Cerebellar nuclear complex (tissue), 1 donor: ENCODE measurements at places on chromosomes 5 and 9.

DNA sequence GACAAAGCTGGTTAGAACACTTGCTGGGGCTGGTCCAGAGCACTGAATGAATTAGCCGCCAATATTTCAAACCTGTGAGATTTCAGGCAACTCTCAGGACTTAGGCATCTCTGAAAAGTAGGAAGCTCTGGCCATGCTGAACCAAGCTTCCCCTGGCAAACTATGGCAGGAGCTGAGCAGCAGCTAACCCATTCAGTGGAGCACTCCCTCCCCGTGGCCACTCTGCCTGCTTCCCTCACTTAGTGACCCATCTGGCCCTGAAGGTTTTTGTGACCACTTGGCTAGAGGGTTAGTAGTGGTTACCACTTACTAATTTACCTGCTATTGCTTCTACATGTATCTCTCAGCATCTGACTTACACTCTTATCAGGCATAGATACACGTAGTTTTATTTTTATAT is 25.5 kb downstream of the FOXI1 start:
- DNase-seq = no peak

DNA sequence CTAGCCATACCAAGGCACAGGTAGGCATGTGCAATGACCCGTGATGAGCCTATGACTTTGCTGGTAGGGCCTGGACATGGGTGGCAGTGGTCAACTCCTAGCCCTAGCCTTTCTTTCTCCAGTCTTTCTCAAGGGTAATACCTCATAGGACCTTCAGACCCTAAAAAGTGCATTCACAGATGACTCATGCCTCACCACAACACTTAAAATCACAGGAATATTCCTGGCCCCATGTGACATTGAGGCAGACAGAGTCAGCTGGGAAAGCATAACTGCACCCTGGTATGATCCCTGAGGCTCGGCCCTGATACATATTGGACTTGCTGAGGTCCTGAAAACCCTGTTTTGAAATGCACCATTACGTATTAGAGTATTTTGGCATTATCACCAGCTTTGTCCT is 449.5 kb downstream of the HINT1 start:
- no peak for DNase-seq

DNA sequence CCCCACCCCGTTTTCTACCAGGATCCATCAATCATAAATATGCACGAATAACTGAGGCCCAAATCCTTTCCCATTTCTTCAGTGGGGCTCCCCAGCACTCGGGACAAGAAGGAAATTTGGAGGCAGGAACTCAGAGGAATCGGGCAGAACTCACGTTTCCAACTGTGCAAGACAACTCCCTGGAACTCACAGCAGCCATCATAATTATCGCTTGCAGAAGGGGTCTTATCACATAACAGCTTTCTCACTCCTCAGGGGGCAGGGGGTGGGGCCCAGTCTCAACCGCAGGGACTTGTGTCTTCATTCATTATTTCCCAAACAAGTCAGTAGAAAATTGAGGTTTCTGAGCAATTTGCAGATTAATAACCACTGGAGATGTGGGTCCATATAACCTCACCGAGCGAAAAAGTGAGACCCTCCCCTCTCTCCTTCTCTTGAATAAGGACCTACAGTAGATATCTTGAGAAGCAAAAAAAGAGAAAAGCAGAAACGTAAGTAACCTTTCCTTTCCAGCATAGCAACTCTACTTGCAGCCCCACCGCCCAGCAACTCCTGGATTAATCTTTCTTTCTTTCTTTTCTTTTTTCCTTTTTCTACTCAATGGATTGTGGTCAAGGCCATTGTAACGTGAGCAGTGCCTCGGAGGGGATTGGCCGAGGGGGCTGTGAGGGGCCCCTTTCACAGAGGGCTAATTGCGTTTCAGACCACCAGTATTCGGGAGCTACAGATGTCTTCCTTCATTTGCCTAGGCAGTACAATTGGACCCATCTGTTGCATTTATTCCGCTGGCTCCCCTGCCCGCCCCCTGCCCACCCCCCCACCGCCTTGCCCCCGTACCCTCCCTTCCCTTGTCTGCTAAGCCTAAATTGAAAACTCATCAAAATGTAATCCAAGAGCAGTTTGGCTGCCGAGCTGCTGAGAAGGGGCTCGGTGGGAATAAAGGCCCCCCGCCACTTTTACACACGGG is 24.7 kb upstream of the TIFAB start:
- DNase-seq = no peak

DNA sequence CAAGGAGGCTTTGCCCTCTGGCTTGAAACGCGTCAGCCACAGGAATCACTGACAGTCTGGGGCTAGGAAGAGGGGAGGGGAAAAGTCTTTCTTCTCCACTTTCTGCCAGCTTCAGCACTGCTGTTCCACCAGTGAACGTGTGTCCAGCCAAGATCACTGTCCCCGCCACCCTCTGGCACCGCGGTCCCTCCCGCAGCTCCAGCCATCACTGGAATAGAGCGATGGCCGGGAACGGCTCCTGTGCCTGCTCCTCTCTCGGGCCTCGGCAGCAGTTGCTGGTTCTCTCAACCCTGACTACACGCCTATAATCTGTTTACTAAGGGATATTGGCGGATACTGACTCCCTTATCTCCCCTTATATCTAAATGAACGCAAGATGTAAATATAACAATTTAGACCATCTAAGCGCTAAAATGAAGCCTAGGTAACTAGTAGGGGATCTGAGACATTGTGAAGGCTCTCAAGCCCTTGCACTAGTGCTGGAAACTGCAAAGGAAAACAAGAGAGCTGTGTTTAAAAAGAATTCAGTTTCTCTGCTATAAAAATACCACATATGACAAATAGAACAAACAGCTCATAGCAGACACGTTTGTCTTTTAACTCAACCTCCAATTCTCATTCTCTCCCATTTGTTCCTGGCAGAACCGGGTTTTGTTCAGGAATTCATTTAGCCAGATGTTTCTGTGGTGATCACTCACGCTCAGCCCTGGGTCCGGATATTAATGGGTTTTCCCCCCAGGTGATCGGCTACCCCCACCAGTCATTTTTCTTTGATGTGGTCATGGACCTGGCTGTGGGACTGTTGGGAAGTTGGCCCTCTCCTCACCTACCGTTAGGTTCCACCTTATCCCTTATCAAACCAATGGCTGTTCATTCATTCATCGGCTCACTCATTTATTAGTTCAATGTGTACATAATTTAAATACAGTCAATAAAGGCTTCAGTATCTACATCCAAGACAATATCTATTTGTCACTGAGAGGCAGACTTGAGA is 149.8 kb downstream of the MED10 start:
- no peak for DNase-seq

- DNase-seq = no peak
These were observed 39.8 kb upstream of the PCSK5 start for GRCh38 chr9:75850459-75851200.

DNA sequence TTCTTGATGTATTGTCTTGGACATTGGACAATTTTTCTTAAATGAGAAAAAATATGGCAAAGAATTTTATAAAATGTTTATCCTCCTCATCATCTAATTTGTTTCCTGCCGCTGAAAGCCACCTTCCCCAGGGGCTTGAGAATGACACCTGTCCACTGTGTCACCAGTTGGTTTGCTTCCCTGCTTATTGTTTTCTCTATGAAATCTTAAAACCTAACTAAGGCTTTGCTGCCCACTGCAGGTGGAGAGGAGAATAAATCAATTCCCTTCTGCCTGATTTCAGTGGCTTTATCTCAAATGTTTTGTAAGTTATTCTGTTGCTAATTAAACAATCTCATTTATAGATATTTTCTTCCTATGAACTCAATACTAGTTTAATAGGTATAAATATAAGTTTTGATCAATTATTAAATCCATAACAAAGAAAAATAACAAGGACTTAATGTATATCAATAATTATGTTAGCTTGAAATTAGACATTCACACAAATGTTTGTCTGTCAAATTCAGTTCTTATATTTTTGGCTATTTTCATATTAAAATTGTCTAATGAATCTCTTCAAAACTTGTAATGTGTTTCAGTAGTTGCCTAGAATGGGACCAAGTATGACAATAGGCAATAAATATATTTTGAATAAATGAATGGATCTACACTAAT is 822.5 kb downstream of the PTPRD start:
- DNase-seq = no peak
